ENCODE measurements at places on chromosomes 12 and 14.

- no peak for DNase-seq
These were observed 55.5 kb upstream of the PARP11 start for GRCh38 chr12:3928538-3929184.

DNA sequence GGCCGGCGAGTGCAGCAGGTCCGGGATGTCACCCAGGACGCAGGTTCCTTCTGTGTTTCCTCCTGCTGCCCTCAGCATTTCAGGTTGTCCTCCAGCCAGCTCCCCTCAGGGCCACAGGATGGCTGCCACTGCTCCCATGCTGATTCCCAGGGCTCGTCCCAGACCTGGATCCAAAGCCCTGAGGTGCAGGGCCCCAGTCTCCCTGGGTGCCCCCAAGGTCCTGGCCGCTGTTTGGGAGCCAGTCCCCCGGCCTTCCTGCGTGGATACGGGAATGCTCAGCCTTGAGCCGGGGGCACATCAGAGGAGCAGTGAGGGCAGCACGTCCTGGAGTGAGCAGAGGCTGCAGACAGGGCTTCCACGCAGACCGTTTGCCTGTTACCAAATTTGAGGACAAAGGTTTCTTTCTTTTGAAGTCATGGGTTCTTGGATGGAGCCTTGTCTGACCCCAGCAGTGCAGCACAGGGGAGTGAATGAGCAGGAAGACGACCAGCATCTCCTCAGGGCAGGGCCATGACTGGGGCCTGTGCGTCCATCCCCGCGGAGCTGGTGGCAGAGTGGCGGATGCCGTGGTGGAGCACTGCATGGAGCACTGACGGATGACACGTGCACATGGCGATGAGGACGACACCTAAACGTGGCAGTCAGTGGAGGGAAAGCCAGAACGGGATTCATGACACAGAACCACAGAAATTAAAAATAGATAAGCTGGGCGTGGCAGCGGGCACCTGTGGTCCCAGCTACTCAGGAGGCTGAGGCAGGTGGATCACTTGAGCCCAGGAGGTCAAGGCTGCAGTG, 12.5 kb upstream of the CACNA2D4 start:
- no peak for DNase-seq

DNA sequence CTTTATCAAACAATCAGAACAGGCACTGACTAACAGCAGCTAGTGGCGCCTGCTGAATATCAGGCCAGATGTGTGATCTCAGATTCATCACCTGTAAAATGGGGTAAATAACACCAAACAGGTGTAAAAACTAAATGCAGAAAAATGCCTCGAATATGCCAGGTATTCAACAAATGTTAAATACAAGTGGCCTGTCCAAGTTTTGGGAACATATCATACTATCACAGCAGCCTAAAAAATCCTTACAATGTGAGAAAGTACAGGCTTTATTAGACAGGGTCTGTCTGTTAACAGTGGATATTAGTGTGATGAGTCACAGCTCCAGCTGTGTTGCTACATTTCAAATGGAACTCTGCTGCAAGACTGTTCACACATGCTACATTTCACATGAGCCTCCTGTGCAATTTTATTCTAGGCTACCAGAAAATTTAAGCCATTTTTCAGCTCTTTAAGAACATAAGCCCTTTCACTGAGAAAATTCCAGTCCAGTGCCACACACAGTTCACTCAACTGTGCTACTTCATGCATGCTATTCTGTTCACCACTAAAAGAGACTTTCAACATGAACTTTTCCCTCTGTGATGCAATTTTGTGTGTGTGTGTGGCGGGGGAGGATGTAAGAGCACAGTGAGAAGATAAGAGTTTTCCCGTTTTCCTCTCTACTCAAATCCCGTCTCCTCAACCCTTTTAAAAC, 56.7 kb downstream of the MSRB3 start:
- peak; percentile 96 for DNase-seq

DNA sequence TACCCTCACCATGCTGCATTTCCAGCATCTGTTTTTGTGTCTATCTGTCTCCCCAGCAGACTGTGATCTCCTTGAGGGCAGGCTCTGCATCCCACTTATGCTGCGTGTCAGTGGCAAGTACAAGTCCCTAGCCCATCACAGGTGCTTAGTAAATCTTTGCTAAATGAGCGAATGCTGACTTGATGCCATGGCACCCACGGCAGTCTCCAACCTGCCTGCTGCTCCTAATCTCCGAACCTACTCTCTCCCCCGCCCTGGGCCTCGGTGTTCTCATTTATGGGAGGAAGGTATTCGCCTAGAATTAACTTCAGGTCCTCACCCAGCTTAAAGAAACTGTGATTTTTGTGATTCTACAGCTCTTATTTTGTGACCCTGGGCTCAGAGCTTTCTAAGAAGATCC, 109.9 kb downstream of the PRMT8 start:
- DNase-seq: no peak

DNA sequence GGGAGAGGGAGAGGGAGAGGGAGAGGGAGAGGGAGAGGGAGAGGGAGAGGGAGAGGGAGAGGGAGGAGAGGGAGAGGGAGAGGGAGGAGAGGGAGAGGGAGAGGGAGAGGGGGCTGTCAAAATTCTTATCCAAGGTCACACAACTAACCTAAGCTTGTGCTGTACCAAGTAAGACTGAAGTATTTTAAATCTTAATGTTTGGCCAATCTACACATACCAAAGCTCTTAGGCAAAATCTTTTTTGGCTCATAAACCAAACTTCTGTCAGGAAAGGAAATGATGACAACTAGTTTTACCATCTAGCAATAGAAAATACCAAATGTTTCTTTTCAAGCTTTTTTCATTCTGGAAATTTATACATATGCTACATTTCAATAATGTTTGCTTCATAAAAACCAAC, 33.8 kb downstream of the CCDC38 start:
- peak; percentile 79 for DNase-seq

- DNase-seq: no peak
These were observed 142.5 kb downstream of the MSRB3 start for GRCh38 chr12:65420941-65421340.

- no peak for DNase-seq
These were observed 81.0 kb upstream of the FZD10 start for GRCh38 chr12:130081117-130081805.

GRCh38 chr12:69666798-69667197, 32.3 kb downstream of the BEST3 start:
- no peak for DNase-seq

GRCh38 chr12:37543966-37544668, 772.5 kb upstream of the ALG10B start:
- no peak for DNase-seq

- DNase-seq: no peak
These were observed 559.9 kb downstream of the TRHDE start for GRCh38 chr12:72832024-72832423.

DNA sequence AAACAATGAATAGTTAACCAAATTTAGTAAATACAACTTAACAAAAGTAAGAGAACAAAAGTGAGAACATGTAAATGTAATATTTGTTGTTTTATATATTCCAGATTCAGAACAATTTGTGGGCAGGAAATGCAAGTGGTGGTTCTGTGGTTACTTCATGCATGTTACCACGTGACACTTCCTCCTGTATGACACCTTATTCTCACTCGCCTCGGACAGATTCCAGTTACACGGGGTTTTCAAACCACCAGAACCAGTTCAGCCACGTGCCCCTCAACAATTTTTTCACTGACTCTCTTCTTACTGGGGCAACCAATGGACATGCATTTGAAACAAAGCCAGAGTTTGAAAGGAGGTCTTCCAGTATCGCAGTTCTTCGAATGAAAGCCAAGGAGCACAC, 21.0 kb downstream of the ALX1 start:
- no peak for DNase-seq

DNA sequence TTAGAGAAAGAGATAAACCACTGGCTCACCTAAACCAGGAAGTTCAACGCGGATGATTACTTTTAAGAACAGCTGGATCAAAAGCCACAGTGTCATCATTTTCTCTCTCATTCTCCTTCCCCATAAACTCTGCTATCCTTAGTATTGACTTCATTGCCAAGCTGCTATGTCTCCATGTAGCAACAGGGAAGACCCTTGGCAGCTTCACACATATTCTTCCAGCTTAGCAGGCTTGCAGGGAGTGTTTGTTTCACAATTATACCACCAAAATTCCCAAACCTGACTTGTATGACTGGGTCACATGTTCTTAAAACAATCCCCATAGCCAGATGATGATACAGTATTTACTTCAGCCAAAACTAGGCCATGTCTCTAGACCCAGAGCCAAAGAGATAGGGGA, 235.5 kb downstream of the PAWR start:
- peak; percentile 52 for DNase-seq

- DNase-seq: no peak
These were observed 703.0 kb upstream of the TBX3 start for GRCh38 chr12:115386946-115387345.

DNA sequence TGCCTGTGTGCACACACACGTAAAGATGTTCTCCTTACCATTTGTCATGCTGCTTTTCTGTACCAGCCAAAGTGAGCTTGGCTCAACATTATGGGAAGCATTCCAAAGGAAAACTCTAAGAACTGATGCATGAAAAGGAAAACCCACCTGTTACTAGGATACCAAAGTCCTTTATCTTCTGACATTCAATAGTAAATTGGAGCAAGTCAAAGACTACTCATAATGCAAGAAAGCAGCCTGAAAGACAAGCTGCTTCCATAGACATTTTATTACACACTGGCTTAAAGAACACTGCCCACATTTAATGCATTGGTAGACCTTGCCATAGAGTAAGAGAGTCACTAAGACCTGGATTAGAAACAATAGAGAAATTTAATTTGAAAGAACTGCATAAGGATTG, 159.0 kb downstream of the LRIG3 start:
- no peak for DNase-seq

GRCh38 chr12:77553976-77554619, 276.6 kb upstream of the NAV3 start:
- DNase-seq: no peak

DNA sequence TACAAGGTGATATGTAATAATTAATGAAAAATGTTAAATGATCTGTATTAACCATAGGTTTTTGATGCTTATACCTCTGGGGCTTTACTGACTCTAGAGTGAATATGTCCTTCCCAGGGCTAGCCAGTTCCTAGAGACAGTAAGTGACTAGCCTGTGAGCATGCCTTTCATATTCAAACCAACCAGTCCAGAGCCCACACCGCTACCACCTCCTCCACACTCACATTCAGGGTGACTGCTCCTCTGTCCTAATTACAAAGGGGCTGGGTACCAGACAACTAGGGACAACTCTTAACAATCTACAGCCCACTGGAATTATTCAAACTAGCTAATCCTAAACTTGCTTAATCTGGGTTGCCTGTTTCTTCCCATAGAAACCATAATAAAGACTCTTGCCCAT, 49.0 kb downstream of the RALGAPA1 start:
- DNase-seq: no peak

DNA sequence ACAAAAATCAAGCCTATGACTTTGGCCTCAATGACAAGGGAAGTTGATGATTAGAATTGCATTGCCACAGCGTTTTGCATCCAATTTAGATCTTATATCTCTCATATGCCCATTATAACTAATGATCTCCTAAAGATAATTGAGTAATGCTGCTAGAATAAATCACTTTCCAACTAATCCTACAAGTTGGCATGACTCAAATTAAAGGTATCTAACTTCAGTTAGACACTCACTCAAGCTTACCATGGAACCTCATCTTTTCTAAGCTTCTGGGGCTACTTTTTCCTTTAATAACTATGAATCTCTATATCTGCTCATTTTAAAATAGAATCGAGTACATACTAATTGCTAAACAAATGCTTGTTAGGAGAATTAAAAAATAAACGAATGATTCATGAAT, 427.8 kb downstream of the BTG1 start:
- DNase-seq: no peak

GRCh38 chr12:69682110-69682755, 16.9 kb downstream of the BEST3 start:
- DNase-seq: no peak

- DNase-seq: no peak
These were observed 38.7 kb downstream of the SH2B3 start for GRCh38 chr12:111444314-111444924.

- peak; percentile 3 for DNase-seq
These were observed 116.4 kb downstream of the PDZRN4 start for GRCh38 chr12:41304526-41304925.

GRCh38 chr12:91846466-91847055, 299.1 kb downstream of the BTG1 start:
- peak; percentile 27 for DNase-seq

- DNase-seq: no peak
These were observed 59.7 kb downstream of the ATP2A2 start for GRCh38 chr12:110340706-110341105.

DNA sequence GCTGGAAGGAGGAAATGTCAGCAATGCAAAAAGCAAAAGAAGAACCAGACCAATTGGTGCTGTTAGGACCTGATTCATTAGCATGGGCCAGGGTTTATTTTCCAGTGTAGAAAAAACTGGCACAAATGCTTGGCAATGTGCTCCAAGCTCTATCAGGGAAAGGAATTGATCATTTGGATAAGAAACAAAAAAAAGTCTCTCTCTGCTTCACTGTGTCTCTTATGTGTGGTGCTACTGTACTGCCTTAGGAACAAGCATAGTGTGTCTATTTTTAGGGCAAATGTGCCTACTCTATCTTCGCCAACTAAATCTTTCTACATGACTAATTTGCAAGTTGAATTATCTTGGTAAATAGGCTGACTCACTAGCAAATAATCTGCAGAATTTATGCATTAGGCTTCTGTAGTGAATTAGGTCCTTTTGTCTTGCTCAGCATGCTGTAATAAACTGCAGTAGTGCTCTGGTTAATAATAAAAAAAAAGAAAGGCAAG, 236.7 kb downstream of the MDGA2 start:
- DNase-seq: peak; percentile 3

DNA sequence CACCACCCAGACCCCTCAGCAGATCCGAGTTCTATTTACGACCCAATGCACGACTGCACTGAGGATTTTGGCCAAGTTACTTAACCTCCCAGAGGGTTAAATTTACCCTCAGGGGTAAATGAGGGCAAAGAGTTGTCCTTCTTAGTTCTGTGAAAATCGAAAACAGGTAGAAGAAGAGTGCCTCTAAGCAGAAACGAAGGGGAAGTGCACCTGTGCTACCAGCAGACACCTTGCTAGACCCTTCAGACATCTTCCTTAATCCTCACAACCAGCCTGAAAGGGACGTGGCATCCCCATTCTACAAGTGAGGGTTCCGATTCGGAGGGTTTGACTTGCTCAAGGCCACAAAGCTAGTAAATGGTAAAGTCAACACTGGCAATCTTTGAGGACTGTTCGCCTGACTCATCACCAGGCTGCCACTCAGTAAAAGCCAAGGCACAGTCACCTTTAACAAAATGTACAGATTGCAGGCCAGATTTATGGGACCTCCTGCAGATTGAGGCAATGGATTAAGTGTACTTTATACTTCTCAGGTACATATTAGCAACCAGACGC, 1.6 kb downstream of the GSG1 start:
- no peak for DNase-seq

GRCh38 chr12:107822356-107822755, 47.9 kb downstream of the ASCL4 start:
- DNase-seq: no peak

- DNase-seq: no peak
These were observed 39.8 kb downstream of the NIN start for GRCh38 chr14:50791201-50791600.

GRCh38 chr12:2998789-2999264, 39.6 kb downstream of the TEAD4 start:
- DNase-seq: peak; percentile 81

- DNase-seq: peak; percentile 100
These were observed 155.5 kb downstream of the PRKCH start for GRCh38 chr14:61476754-61477410.
